ENCODE measurements at places on chromosomes 6 and 20.

DNA sequence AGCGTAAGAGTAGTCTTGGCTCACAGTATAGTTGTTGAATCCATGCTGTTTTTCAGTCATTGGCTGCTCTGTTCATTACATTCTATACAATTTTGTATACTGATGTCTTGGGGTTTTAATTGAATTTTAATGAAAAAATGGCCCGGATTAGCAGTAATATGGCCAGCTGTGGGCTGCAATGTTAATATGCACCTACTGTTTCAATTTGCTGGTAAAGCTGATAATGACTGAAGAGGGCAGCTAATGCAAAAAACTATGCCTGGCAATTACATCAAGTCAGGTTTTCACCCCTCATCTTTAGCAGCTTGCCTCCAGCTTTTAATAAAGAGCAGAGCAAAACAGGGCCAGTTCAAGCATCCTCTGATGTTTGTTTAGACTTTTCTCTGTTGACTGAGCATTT, 394.5 kb downstream of the PLCB1 start:
- no peak for DNase-seq

DNA sequence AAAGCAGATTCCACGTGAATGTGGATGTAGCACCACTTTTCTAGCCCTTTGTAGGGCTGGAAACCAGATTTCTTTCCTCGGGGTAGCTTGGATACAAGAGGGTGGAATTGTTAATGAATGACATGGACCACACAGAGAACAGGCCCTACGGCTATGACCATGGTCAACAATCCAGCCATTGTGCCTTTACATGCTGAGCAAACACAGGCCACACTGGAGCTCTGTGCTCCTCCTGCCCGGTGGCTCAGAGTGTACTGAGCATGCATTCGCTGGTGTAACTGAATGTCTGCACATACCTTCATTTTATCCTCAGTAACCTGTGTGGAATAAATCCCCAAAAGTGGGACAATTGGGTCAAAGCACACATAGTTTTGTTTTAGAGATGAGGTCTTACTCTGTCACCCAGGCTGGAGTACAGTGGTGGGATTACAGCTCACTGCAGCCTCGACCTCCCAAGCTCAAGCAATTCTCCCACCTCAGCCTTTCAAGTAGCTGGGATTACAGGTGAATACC, 32.8 kb downstream of the LRP11 start:
- no peak for DNase-seq

- DNase-seq = no peak
Observed at GRCh38 chr6:106922626-106923025, 51.9 kb downstream of the CD24 start.

- no peak for DNase-seq
Observed at GRCh38 chr20:41392871-41393704, 26.5 kb upstream of the EMILIN3 start.

DNA sequence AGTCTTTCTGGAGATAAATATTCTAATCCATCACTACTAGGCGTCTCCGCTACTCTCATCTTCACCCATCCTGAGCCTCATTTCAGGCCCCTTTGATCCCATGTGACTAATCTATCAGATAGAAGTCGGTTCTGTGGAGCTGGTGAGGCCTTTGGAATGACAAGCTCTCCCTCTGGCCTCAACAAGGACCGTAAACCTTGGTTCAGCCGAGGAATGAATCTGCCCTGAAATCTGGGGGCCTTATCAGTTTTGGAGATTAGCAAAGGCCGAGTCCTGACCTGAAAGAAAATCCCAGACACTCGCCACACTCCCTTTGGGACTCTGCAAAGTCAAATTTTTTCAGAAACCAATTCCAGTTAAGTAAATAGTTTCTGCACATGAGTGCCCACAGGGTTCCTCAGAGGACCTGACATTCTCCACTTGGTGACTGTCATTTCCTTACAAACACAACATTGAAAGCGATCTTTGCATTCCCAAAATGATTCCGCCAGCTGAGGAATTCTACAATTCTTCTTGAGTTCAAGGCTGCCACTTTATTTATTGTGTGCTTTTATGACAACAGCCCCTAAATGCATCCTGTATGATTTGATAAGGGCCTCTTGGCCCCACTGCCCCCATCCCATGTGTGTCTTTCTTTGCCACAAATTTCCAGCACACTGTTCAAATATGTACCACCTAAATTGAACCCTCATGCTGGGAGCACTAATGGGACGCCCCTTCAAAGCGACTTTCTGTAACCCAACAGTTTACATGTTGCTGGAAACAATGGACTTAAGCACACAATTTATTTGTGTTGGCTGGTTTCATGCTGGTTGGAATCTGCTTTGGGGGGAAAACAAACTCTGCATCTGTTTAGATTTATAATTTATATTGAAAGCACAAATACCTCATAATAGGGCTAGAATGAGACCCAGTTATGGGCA, 10.0 kb upstream of the RIPOR3 start:
- DNase-seq = no peak

DNA sequence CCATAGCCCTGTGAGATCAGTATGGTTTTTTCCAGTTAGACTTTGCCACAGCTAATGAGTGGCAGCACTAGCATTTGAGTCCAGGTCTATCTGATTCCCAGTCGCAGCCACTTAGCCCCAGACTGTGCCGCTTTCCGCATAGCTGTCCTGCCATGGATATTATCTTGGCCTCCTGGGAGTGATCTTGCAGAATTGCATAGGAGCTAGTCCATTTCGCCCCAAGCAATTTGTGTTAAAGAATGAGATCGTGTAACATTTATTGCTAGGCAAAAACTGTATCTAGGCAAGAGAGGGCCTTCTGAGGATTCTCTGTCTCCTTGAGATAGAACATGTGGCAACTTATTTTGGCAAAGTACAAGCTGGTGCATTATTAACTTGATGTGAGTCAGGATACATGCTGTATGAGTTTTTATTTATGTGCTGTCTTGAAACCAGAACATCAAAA, 74.2 kb downstream of the EZR start:
- no peak for DNase-seq

DNA sequence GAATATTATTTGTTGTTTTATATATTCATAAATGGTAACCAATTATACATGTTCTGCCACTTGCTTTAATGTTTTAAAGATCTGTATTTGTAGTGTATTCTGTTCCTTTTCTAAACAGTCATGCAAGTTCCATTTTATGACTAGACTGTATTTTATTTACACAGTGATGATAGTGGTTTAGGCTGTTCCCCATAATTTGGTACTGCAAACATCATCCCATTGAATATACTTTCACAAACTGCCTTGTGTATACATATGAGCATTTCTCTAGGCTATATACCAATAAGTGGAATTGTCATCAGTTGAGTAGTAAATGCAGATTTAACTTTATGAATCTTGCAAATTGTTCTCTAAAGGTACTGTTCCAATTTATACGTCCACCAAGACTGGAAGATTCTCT, 738.0 kb downstream of the EPHA7 start:
- DNase-seq = no peak

GRCh38 chr6:43335469-43335868, 26.8 kb upstream of the CRIP3 start:
- DNase-seq = no peak

DNA sequence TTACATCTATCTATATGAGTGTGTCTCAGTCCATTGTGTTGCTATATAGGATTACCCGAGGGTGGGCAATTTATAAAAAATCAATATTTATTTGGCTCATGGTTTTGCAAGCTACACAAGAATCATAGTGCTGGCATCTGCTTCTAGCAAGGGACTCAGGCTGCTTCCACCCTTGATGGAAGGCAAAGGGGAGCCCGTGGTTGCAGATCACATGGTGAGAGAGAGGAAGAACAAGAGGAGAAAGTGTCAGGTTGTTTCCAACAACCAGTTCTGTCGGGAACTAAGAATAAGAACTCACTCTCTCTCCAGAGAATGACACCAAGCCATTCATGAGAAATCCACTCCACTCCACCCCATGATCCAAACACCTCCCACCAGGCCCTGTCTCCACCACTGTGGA, 48.2 kb upstream of the TENT5A start:
- no peak for DNase-seq

- no peak for DNase-seq
Observed at GRCh38 chr6:67768972-67769371, 866.1 kb upstream of the ADGRB3 start.

DNA sequence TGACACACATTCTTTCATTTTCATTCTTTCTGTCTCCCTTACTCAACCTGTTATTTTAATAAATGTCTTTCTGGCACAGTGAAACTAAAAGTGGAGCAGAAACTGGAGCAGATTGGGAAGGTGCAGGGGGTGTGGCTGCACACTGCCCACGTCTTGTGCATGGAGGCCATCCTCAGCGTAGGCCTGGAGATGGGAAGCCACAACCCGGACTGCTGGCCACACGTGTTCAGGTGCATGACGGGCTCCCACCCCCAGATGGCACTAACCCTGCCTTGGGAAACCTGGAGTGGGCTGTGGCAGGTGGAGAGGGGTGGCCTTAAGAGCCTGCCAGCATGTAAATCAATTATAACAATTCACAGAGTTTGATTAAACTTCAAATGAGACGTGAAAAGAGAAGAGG, 71.4 kb upstream of the PBOV1 start:
- no peak for DNase-seq

GRCh38 chr6:37947468-37947867, 127.9 kb downstream of the ZFAND3 start:
- no peak for DNase-seq

DNA sequence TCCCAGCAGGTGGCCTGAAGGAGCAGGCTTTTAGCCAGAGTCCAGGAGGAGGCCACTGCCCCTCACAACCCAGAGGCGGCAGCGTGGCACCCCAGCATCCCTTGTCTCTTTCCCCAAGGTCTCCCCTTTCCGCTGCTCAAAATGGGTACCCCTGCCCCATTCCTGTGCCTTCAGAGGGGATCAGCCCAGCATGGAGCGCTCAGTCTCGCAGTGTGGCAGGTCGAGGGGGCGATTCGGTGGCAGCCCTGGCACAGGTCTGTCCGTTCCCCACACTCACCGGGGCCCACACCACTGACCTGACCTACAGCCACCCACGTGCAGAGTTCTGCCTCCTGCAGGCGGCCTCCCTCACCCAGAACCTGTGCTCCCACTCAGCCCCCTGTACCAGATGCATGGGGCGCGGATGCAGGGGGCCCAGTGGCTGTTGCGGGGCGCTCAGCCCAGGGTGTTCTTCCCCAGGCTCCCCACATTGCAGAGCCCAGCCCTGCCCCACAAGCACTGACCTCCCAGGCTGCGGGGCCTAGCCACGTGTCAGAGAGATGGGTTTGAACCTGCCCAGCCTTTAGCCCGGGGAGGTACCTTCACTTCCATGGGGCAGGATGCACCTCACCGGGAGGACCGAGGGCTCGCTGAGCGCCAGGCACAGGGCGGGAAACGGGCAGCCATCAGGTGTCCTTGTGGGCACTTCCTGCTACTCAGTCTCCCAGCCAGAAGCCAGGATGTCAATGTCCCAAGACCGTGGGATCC, 41.8 kb downstream of the DSTN start:
- DNase-seq = no peak

- no peak for DNase-seq
Observed at GRCh38 chr20:15178581-15178980, 841.2 kb upstream of the FLRT3 start.

DNA sequence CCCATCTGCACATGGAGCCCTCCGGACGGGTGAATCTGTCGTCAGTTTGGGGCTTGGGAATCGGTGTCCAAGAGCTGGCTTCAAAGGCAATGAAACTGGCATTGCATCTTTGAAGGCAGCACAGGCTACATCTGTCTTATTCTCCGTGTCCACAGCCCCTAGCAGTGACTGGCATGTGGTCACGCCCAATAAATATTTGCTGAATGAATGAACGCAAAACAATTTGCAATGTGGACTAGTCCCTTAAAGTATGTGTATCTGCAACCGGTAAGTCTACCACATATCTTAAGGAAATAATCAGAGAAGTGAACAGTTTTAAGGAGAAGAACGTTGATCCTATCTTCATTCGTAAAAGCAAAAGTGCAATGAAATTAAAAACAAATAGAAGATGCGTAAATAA, 8.0 kb upstream of the PMEPA1 start:
- no peak for DNase-seq

DNA sequence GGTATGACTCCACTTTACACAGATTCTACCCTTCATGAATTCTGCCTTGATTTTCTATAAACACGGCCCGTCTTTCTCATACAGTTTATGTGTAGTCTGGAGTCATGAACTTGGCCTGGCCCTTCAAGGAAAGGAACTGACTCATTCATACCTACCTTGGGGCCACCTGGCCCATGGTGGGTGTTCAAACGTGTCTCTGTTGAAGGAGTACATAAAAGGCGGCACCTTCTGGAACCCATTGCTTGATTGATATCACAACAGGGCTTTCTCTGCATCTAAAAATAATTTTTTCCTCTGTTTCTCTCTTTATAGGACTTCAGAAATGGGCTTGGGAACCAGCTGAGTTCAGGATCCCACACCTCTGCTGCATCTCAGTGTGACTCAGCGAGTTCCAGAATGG, 363.0 kb upstream of the SOX4 start:
- no peak for DNase-seq

GRCh38 chr6:141413196-141413595, 719.5 kb upstream of the GJE1 start:
- DNase-seq = no peak
